Glomerular endothelial cell (primary cell): ENCODE measurements at places on chromosomes 6 and 20. TPM values are rescaled to one million over a fixed set of nuclear protein-coding genes. Genes with fewer than 3 reads are reported as not detected.

GRCh38 chr6:37155394-37156312 lies 14.3 kb upstream of the PIM1 start:
- DNase-seq: no peak

- no peak for DNase-seq
Measured at GRCh38 chr20:33507461-33507860, 17.6 kb downstream of the CBFA2T2 start.

DNA sequence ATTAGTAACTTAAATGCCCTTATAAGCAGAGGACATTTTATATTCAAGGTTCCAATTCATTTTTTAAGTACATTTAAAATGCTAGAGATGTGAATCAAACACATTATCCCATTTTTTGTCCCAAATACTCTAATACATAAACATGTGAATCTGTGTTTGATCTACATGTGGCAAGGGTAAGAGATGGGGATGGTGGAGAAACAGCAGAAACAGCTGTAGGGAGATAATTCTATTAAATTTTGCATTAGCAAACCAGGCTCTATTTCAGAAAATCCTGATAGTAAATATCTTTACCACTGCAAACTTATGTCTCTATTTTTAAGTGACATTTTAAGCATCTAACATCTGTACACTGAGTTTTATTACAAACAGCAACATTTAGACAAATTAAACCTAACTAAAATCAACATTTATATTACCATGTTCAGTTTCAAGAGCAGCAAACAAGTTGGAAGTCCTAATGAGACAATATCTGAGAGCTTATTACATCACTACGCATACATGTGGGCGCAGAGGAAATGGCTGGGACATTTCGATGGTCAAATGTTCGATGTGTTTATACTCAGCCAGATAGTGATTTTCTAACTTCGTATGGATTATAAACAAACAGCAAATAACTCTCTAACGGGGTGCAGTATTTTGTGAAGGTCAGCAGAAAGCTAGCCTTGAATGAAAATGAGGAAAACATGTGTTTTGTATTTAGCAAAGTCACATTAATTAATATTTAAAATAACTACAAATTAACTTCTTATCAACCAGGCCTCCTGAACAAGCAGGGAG lies 165.1 kb downstream of the GJA1 start:
- no peak for DNase-seq

DNA sequence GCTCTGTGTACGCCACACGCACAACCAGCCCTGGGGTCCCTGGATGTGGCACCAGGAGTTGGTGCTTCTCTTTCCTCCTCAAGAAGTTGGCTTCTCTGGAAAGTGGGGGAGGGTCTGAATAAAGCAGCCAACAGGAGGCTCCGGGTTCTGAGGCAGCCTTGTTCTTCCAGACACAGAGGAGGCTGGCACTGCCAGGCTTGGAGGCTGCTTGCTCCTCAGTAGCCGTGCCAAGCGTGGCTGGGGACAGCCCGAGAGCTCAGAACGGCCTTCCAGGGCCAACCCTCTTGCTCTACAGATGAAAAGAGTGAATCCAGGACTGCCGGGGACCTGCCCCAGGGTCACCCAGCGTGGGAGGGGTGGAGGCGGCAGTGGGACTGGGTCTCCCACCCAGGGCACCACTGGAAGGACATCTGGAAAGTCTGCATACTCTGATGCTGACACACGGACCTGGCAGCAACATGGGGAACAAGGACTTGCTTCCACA lies 70.4 kb downstream of the SLC22A23 start:
- DNase-seq: no peak

- no peak for DNase-seq
Measured at GRCh38 chr6:143449082-143449713, 1.3 kb downstream of the ADAT2 start.

DNA sequence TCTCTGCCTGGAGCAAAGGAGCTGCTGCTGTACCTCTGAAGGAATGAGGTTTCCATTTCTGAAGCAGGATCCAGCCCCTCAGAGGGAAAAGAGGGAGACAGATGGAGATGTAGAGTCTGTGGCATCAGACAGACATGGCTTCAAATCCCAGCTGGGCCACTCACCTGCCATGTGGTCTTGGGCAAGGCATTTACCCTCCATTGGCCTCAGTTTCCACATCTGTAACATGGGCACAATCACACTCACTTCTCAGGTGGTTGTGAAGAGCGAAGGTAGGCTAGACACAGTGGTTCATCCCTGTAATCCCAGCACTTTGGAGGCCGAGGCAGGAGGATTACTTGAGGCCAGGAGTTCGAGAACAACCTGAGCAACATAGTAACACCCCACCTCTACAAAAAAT lies 32.4 kb upstream of the CCDC167 start:
- no peak for DNase-seq

DNA sequence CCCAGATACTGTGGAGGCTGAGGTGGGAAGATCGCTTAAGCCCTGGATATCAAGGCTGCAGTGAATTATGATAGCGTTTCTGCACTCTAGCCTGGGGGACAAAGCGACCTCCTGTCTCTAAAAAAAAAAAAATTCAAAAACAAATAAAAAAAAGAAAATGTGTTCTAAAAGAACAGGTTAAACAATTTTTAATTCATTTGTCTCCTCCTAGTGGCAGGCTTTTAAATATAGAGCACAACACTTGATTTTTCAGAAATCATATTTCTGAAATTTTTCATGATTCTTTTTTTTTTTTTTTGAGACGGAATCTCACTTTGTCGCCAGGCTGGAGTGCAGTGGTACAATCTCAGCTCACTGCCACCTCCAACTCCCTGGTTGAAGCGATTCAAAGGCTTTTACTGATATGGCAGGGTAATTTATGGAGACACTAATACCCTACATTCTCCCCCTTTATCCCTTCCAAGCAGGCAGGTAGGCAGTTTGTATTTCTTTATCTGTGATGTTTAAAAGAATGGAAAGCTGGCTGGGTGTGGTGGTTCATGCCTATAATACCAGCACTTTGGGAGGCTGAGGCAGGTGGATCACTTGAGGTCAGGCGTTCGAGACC lies 8.7 kb upstream of the GTF3C6 start:
- DNase-seq: no peak

- no peak for DNase-seq
Measured at GRCh38 chr20:16864069-16864468, 115.9 kb downstream of the OTOR start.

GRCh38 chr6:87705070-87705691 lies 3.1 kb upstream of the AKIRIN2 start:
- DNase-seq: no peak

GRCh38 chr6:41367700-41368099 lies 32.3 kb downstream of the NCR2 start:
- no peak for DNase-seq

DNA sequence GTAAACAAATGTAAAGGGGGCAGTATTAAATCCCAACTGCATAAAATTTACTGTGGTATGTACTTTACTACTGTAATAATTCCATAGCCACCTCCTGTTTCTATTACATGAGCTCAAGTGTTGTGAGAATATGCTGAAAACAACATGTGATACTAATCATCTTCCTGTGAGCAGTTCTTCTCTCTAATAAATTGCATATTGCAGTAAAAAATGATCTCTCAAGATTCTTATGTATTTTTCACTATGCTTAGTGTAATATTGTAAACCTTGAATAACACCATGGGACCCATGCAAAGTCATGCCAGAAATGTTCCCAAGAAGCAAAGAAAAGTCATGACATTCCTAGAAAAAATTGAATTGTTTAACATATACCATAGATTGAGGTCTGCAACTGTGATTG lies 133.0 kb upstream of the ATXN1 start:
- DNase-seq: no peak

GRCh38 chr6:39280247-39280731 lies 33.9 kb downstream of the KCNK17 start:
- DNase-seq: no peak

DNA sequence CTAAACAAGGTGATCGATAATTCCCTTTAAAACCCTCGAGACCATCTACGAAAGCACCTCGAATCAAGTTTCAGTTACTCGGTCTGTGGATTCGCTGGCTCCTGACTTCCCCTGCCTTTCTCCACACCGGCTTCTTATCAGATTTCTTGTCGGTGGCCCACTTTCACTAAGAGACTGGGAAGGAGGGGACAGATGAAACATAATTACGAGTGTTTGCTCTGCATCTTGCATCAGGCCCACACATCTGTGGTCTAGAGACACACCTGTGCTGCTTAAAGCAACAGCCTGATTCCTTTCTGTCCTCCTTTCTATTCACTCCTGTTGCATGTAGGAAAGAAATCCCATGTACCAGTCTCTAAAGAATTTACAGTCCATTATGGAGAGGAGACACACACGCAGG lies 37.7 kb downstream of the INSM1 start:
- no peak for DNase-seq

DNA sequence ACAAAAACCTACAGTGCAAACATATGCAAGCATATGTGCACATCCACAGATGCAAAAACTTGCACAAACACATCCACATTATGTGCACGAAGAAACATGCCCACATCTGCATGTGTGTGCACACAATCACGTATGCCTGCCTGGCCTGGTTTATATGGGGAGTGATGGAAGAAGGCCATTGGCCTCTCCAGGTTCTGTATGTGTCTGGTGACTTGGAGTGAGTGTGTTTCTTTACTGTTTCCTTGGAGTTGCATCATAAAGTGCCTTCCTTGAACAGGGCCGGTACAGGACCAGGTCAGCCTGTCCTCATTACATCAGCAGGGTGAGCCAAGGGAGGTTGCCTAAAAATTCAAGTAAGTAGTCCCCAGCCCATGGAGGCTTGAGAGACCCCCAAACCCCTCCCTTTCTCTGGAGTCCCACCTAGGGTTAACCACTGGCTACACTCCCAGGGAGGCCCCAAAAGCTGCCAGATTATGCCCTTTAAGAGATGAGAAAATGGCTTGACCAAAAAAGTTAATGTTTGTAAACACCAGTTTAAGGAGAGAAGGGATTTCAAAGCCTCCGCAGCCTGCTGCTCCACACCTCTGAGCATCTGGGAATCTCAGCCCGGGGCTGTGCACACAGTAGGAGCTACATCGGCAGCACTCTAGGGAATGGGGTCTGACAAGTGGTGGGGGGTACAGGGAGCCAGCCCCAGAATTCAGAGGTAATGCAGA lies 140.8 kb downstream of the VEGFA start:
- no peak for DNase-seq

- no peak for DNase-seq
Measured at GRCh38 chr6:158674342-158675131, 24.7 kb downstream of the SYTL3 start.

The ULBP3 gene
- total RNA-seq: 8.0 and 11.0 TPM in 2 replicates

The BPIFB2 gene
- total RNA-seq: not detected in 2 replicates

The IL20RA gene
- total RNA-seq: 0.06 and 0.48 TPM in 2 replicates

The TTK gene
- total RNA-seq: 4.0 and 7.2 TPM in 2 replicates

The GPR63 gene
- 0.10 and 0.23 TPM in 2 replicates for total RNA-seq

The GRM4 gene
- total RNA-seq: not detected in 2 replicates

The SASH1 gene
- total RNA-seq: 136 and 154 TPM in 2 replicates
